ENCODE measurements at places on chromosomes 6 and 20. TPM values are rescaled to one million over a fixed set of nuclear protein-coding genes. Genes with fewer than 3 reads are reported as not detected.

The C6orf58 gene
- total RNA-seq: not detected

The FHL5 gene
- not detected for total RNA-seq

DNA sequence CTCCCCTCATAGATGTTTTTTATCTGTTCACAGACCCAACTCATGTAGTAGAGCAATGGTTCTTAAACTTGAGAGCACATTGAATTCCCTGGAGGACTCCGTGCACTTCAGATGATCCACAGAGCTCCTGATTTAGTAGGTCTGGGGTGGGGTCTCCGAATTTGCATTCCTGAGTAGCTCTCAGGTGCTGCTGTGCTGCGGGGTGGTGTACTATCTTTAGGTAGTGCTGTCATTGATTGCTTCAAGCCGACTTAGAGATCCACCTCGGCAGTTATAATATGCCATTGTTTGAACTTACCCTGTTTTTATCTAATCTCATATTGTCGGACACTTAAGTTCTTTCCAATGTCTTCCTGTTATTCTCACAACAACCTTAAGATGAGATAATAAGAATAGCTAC is 45.0 kb downstream of the BMP2 start:
- no peak for DNase-seq

- no peak for DNase-seq
Observed at GRCh38 chr6:103538381-103538780, 1321.3 kb downstream of the HACE1 start.

- no peak for DNase-seq
Observed at GRCh38 chr20:1881240-1881835, 13.9 kb upstream of the SIRPA start.

DNA sequence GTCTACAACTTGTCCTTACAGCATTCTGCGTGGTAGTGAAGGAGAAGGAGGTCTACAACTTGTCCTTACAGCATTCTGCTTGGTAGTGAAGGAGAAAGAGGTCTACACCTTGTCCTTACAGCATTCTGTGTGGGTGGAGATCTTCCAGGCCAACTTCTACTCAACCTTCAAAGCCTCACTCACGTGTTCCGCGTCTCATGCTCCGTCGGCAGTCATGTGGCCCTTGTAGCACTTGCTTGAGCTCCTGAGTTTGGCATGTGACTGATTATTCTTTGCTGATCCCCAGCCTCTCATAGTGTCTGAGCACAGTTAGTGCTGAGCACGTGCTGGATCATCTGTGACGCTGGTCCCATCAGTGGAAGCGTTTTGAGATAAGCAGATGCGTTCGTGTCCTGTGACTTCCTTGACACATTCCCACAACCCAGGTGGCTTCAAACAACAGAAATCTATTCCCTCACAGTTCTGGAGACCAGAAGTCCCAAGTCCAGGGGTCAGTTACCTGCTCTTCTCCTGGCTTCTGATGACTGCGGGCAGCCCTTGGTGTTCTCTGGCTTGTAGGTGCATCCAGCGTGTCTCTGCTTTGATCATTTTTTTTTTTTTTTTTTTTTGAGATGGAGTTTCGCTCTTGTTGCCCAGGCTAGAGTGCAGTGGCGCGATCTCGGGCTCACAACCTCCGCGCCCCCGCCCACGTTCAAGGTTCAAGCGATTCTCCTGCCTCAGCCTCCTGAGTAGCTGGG is 2.6 kb downstream of the SS18L1 start:
- no peak for DNase-seq

DNA sequence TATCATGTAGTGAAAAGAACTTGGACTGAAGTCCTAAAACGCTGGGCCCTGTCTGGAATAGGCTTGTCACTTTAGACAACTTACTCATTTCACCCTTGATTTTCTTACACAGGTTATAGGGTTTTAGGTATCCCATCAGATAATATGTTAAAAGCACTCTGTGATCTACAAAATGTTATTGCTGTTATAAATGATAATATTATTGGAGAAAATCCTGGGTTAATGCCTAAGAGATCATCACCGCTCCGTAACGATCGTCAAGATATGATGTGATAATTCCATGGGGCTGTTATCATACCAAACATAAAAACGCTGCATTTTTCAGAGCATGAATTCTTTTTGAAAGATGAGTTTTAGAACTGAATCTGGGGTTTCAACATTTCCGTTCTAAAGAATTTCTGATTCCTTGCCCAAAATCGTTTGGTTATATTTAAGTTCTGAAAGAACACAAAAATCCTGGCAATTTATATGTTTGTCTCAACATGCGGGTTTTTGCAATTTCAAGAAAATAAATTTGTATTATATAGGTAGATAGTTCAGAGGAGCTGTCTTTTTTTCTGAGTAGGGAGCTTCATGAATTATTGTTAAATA is 154.8 kb downstream of the FOXC1 start:
- DNase-seq: no peak

DNA sequence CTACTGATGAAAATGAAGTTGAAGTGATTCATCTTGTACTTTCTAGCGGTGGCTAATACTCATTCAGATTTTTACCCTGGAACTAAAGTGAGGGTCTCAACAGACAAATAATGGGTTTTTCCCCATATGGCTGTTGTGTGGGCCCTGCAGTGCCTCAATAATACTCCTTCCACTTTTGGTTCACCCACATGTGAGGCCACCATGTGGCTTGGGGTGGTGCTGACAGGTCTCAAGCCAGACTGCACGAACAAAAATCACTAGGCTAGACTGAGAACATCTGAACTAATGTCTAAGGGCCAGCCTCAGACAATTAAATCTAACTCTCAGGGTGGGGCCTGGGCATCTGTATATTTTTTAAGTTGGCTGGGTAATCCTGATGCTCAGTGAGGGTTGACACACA is 7.9 kb upstream of the COL12A1 start:
- DNase-seq: no peak

GRCh38 chr6:169701311-169701953 is 397 bp downstream of the WDR27 start:
- DNase-seq: no peak

The RIMS4 gene
- total RNA-seq: not detected

The C20orf202 gene
- total RNA-seq: 0.39 TPM

DNA sequence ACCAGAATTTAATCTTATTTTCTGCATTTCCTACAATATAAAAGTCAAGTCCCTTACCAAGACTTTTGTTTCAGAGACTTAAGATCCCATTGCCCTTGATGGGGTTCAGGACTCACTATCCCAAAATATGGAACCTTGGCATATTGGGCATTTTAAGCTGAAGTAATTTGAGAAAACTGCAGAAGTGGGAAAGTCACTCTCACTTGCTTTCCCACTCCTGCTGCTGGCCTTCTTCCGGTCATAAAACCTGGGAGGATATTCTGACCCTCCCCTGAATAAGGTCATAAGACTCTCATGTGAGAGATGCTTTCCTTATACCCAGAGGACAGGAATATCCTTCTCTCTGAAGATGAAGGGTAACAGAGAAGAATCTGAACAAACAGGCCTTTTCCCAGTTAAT is 92.8 kb upstream of the IFNGR1 start:
- DNase-seq: no peak

DNA sequence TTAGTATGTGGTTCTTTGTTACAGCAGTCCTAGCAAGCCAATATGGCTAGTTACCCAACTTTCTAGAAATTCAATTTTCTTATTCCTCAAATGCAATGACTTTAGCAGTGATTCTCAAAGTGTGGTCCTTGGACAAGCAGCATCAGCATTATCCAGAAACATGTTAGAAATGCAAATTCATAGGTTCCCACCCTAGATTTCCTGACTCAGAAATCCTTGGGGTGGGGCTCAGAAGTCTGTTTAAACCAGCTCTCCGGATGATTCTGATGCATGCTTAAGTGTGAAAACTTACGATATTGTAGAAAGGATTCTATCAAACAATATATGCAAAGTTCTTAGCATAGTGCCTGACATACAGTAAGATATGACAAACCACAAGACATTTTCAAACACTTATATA is 757.1 kb downstream of the DHX35 start:
- no peak for DNase-seq

GRCh38 chr20:48898210-48898609 is 23.3 kb upstream of the ARFGEF2 start:
- no peak for DNase-seq

DNA sequence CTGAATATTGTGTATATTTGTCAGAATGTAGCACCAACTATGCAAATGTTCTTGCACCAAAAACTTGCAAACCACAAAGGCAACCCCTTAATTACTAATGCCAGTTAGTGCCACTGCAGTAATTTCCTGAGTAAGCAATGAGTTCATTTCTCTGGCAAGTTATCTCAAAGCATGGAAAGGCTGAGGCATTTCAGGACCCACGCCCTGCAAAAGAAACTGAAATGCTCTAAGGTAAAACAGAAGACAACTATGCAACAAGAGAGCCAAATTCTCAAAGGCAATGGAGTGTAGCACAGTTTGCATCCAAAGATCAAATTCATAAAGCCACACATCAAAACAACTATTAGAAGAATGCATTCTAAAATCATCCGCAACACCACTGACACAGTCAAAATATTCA is 994.4 kb downstream of the EYS start:
- DNase-seq: no peak

DNA sequence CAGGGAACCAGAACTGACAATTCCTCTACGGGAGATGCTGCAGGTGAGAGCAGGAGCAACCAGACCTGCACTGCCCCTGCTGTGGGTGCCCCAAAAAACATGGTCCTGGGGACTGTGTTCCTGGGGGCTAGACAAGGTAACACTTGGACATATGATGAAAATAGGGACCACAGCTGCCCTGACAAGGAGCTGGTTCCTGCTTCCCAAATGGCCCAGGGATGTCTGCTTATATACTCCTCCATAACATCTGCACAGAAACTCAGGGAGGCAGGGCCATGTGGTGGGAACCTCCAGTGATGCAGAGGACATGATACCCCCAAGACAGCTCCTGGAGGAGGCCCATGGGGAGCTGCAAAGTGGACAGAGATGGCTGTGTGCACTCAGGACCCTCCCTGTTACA is 19.8 kb downstream of the HLA-F start:
- DNase-seq: no peak

- no peak for DNase-seq
Observed at GRCh38 chr6:109793021-109793420, 101.9 kb downstream of the FIG4 start.

The LHFPL5 gene
- total RNA-seq: not detected

DNA sequence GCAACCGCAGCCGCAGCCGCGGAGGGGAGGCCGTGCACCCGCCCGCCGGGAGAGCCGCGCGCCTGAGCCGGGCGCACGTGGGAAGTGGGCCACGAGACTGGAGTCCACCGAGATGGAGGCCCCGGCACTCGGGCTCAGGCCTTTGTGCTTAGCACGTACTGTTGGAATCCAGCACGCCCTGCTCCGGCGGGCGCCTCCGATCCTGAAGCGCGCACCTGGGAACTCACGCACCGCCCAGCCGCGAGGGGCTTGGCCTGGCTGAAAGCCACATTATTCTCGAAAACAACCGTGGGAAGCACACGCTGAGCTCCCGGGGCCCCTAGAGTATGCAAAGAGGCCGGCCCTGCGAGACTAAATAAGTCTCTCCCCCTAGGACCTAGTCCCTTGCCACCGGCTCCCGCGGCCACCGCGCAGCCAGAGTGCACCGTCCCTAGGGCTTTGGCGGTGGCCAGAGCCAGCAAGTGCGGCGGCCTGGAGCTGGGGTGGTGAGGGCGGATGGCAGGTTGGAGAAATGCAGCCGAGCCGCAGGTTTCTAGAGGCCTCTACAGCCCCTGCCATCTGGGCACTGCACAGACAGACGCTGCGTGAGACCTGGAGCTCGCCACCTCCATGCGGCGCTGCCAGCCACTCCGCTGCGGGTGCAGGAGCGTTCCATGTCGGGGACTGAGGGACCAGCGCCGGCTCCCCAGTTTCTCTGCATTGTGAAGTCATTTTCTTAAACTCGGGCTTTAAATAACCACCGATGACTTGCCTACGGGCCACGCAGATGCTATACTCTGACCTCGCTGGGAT is 42.0 kb upstream of the LY86 start:
- peak; percentile 19 for DNase-seq

DNA sequence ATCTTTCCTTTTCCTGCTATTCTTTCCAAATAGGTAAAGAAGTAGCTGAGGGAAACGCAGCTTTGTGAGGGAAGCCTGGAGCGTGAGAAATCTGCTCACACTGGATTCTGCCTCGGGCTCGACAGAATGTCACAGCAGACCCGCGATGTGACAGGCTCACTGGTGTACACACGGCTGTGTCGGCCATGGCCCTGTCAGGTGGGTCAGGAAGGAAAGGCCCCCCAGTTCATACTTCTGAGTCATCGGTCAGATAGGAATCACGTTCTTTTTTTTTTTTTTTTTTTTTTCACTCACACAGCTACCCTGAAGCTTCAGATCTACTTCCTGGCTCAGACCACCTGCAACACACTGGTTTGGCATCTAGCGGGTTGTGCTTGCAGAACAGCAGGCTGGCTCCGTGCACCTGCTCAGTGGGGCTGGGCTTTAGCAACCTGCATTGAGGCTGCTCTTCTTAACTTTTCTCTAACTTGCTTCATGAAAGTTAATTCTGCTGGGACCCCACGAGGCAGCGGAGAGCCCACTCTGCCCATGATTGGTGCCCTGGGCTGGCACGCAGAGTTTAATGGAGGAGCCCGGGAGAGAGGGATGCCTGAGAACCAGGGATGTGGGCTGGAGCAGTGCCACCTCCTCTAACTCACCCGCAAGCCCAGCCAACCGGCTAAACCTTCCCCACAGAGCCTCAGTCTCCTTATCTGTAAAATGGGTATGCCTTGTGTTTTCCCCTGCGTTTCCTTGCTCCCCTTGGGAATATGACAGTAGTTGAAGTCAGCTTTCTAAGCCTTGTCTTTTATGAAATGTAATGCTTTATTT is 61.5 kb upstream of the FNDC1 start:
- DNase-seq: peak; percentile 71

The PTK6 gene
- 0.20 TPM for total RNA-seq

- DNase-seq: no peak
Observed at GRCh38 chr6:107506145-107506544, 16.2 kb downstream of the SOBP start.

The FERMT1 gene
- not detected for total RNA-seq

GRCh38 chr20:49919461-49919860 is 4.1 kb upstream of the SPATA2 start:
- no peak for DNase-seq

DNA sequence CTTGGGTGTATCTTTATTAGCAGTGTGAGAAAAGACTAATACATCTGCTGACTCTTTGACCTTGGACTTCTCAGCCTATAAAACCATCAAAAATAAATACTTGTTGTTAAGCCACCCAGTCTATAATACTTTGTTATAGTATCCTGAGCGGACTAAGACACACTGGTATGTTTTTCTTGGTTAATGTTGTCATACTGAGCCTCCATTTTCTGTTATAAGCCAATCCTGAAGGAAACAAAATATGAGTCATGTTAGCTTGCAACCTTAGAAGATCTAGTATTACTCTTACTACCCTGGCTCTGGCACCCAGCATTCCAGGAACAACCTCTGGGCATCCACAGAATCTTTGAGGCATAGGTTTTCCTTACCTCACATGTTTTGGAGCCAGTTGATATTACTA is 307.2 kb downstream of the FRK start:
- no peak for DNase-seq

- no peak for DNase-seq
Observed at GRCh38 chr6:154615483-154616025, 105.1 kb upstream of the CNKSR3 start.
